ENCODE measurements at places on chromosomes 5 and 9.

GRCh38 chr5:67187006-67187715 is 9.4 kb downstream of the CD180 start:
- DNase-seq: no peak

DNA sequence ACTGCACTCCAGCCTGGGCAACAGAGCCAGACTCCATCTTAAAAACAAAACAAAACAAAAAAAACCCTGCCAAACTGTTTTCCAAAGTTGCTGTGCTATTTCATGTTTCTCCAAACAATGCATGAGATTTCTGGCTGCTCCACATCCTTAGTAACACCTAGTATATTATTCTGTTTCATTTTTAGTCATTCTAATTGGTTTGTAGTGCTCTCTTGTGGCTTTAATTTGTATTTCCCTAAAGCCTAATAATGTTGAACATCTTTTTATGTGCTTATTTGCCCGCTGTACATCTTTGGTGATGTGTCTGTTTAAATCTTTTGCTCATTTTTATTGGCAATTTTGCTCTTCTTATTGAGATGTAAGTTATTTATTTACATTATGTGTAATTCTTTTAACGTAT is 18.4 kb upstream of the TTC1 start:
- DNase-seq: no peak

DNA sequence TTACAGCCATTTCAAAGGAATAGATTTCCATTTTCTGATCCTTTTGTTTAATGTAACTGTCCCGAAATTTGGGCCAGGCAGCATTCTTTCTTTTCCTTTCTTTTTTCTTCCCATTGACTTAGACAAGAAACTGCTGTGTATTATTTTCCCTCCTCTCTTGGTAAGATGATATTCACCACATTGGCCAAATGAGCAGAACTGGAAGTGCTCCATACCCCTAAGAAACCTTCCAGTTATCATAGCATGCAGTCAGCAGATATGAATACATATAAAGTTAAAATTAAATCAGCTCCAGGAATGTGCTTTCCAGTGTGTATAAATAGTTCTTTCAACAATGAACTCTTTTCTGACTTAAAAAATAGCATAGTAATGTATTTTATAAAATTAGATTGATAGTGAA is 168.5 kb upstream of the GAS1 start:
- DNase-seq: peak; percentile 39

GRCh38 chr5:61308712-61309111 is 23.3 kb upstream of the ZSWIM6 start:
- no peak for DNase-seq

DNA sequence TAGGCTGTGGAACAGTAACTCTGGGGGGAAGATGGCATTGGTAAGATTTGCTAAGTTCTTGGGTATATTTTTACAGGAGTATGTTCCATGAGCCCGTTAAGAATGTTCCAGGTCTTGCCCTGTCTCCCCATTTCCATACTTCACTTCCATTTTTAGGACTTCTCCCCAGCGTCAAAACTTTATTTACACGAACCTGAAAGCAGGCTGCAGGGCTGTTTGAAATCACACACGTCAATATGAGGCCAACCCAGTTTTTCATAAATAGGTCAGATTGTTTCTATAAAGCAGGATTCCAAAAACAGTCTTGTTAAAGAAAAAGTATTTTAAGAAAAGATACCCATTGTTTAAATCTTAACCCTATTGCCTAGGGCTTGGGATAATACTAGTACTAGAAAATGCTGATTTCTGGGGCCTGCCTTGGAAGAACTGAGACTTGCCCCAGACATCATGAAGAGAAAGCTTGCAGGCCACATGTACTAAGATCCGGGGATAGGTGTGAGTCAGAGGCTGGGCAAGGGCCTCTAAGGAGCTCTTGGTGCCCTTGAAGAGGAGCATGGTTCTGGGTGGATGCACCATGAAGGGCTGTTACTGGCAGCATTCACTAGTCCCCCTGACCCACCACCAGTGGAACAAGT is 24.2 kb downstream of the TRIO start:
- no peak for DNase-seq

DNA sequence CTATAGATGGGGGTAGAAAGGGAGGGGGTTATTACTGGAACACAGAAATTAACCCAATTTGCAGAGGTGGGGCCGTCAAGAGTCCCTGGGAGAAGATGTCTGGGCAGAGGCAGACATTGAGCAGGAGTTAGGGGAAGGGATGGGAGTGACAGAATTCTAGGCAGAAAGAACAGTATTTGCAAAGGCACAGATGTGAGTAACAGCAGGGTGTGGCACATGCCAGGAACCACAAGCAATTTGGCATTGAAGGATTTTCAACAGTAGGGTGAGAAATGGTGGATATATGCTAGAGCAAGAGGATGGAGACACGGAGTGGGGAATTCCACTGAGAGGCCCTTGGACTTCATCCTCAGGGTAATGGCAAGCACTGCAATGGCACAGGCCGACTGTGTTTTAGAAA is 71.6 kb upstream of the FRRS1L start:
- no peak for DNase-seq

DNA sequence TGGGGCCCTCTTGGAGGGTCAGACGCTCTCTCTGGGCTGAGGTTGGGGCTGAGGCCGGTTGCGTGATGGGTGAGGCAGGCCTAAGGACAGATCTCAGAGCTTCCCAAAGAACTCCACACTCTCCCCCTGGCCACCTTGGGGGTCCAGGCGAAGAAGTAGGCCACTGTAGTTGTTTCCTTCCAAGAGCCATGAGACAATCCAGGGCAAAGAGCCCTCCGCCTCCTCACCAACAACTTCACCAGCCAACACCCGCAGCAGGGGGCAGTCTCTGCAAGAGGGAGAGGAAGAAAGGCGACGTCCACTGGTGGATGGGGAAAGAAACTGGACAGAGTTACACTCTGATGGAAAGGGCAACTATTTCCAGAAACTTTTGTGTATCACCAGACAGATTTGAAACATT is 10.7 kb downstream of the SLC35A4 start:
- DNase-seq: no peak

Data from AG09319 (cell line).